Glomerular endothelial cell (primary cell): ENCODE measurements at places on chromosomes 3 and 15.

GRCh38 chr3:106403371-106404145, 534.7 kb upstream of the CBLB start:
- DNase-seq = no peak

DNA sequence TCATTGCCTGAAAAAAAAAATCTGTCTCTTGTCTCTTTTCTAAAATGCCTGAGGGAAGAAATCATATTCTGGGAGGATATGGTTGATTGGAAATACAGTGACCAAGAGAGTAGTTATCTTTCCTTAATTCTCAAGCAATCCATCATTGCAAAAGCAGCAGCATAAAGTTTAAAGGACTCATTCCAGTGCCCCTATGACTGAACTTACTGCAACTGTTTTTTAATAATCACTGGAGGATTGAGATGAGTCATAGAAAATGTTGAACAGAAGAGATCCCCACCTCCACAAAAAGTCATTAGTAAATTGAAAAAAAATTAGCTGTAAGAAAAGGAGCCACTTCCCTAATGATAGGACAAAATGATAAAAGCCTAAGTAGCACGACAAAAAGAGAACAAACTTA, 121.5 kb downstream of the SLC9A9 start:
- no peak for DNase-seq

DNA sequence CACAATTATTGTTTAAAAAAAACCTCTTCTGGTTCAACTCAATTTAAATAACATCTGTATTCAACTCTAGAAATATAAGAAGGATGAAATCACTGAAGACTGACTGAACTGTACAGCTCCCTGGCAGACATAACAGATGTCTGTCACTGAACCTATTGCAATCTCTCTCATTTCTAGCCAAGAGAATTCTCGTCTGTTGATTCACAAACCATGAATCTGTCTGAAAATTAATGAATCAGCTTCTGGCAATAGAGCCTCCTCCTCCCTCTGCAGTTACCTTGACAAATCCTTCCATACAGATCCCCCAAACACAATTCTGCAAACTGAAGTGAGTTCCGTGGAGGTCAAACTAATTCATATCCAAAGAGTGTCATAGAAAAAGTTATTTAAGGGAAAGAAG, 561.4 kb downstream of the PYDC2 start:
- no peak for DNase-seq

DNA sequence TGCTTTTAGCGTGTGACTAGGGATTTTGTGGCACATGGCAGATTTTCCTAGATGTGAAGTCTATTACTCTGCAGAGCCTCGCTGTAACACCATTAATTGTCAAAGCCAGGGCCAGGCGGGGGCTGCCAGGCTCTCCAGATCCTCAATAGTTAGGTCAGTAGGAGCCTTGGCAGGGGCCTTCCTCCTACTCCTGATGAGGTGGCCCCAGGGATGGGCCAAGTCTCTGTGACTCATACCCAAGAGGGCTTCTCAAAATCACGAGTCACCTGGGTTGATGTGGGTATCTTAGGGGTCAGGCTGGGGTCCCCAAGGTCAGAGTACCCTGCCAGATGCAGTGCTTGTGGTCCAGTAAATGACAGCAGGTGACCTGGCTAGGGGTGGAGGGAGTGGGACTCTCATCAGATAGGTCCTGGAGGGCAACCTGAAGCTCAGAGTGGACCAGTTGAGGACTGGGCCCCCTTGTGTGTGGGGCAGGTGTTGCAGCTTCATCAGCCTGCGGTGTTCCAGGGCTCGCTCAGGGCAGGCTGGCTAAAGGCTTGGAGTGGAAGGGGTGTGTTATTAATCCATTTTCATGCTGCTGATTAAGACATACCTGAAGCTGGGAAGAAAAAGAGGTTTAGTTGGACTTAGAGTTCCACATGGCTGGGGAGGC, 88.5 kb upstream of the MYZAP start:
- no peak for DNase-seq

- DNase-seq = no peak
These were observed 868.8 kb downstream of the NTRK3 start for GRCh38 chr15:87387766-87388165.

DNA sequence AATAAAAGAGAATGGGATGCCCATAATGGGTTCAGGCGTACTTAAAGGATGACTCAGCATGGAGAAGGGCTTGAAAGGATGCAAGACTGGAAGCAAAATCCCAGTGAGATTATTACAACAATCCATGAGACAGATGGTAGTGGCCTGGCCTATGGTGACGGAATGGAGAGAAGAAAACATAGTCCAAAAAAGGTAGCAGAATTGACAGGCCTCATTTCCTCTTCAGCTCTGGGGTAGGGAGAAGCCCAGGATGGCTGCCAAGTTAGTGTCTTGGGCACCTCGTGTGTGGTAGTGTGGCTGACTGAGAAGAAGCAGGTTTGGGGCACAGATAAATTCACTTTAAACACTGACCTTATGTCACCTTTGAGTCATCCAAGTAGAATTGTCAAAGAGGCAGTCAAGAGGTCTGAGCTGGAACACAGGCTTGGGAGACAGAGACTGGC, 18.1 kb downstream of the MB21D2 start:
- no peak for DNase-seq

GRCh38 chr3:168707900-168708299, 612.2 kb upstream of the GOLIM4 start:
- DNase-seq = no peak

DNA sequence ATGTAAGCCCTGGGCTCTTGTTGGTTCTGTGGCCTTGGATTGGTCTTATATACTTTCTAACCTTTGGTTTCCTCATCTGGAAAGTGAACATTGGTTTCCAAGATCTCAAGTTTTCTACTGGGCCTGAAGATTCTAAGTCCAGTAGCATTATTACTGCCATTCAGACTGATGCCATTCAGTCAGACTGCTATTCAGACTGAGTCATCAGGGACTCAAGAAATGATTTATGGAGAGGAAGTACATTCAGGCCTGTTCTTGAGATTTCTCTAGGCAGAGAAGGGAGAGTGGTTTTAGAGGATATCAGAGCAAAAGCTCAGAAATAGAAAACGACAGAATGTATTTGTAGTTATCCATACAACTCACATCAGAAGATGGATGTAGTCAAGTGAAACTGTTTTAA, 557.2 kb downstream of the NR2F2 start:
- DNase-seq = no peak

DNA sequence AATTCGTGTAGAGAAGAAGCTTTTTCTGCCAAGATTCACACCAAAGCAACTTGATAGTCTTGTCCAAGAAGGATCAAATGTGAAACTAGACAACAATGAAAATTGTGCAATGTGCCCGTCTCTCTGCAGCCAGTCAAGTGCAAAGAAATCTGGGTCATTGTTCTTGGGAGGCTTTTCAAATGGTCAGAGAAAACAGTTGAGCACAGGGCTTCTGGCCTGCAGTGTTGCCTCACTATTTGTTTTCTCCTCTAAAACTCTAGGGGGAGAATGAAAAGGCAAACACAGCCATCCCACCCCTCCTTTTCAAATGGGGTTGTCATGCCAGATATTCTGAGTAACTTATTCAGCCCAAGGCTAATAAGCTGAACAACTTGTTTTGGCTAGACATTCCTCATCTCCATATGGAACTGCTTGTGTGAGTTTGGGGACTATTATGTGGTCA, 417.6 kb upstream of the CDIN1 start:
- DNase-seq = no peak

DNA sequence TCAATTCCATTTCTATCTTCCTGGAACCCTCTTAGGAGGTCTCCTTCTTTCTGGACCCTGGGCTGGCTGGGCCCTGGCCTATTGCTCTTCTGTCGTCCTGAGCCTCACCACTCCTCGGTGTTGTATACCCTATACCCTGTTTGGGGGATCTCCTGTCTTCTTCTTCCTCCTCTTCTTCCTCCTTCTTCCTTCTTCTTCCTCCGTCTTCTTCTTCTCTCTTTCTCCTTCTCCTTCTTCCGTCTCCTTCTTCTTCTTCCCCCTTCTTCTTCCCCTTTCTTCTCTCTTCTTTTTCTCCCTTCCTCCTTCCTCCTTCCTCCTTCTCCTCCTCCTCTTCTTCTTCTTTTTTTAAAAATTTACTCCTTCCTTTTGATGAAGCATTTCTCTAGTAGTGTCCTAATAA, 30.4 kb upstream of the FXR1 start:
- no peak for DNase-seq

DNA sequence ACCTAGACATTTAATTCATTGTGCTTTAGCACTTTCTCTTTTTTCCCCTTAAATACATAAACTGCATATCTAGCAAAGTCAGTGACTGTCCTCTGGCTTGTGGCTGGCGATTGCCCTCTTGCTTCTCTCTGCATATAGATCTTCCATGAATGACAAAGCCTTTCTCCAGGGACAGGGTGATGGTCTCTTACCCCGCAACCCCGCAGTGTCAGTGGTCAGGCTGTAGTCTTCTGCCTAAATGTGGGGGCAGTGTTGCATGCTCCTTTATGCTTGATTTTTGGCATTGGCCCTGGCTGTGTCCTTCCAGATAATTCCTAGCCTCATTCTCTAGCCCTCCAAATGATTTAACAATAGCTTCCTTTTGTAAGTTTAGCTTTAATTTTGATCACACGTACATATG, 407.8 kb downstream of the GABRB3 start:
- DNase-seq = no peak
